BE2C (cell line): ENCODE measurements at places on chromosomes 7 and 10.

DNA sequence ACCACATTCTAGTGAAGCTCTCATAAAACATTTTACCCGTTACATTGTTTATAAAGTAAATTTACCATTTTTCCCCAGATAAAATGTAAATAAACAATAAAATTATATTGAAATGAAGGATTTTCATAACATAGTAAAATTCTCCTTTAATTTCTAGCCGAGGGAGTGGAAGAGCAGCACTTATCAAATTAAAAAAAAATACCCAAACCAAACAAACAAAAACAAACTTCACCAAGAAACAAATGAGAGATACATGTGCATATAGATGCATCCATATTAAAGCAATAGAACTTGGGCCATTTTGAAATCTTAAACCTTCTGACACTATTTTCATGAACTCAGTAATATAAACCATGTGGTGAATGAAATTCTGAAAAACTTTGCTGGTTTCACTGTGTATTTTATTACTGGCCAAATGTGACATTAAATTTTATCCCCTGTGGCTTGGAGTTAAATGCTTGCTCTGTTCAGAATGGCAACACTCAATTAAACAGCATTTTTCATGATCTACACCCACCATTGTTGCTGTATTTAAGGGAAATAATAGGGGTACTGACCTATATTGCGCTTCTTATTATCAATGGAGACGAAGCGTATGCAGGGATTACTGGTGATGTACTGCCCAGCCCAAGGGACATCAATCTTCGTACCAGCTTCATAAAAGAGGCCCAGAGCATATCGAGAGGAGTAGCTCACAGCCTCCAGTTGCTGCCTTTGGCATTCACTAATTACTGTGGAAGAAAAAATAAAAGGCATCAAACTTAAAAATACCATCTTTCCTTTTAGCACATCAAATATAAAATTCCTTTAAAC lies 220.9 kb downstream of the RNLS start:
- no peak for DNase-seq

- no peak for DNase-seq
Observed at GRCh38 chr7:18566829-18567228, 71.3 kb downstream of the HDAC9 start.

DNA sequence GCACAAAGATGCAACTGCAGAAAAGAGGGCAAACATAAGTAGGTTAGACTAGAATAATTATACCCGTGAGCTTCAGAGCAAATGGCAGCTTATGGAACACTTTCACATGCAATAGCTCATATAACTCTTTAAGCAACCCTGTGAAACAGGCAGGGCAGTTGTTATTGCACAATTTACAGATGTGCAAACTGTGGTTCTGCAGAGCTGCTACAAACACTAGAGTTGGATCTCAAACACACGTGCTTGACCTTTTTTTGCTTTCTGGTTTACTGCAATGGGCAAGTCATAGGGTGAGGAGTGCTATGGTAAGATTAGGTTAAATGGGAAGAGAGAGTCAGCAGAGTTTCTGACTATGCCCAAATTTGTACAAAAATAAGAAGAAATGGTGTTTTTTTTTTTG lies 610.8 kb downstream of the GATA3 start:
- DNase-seq: no peak

DNA sequence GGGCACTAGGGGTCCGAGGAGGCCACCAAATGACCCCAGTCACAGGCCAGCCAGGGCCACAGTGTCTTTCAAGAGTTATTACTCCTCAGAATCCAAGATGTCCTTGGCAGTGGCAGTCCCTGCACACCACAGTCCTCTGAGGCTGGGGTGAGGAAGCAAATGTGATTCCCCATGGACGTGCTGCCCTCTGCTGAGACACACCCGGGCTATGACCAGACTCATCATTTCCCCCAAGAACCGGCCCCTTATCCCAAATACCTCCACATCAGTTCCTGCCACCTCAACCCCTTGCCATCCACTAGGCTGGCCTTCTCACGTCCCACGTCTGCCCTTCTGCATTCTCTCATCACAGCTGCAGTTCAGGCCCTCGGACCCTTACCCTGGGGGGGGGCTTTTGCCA lies 5.0 kb downstream of the PRKAG2 start:
- DNase-seq: no peak

DNA sequence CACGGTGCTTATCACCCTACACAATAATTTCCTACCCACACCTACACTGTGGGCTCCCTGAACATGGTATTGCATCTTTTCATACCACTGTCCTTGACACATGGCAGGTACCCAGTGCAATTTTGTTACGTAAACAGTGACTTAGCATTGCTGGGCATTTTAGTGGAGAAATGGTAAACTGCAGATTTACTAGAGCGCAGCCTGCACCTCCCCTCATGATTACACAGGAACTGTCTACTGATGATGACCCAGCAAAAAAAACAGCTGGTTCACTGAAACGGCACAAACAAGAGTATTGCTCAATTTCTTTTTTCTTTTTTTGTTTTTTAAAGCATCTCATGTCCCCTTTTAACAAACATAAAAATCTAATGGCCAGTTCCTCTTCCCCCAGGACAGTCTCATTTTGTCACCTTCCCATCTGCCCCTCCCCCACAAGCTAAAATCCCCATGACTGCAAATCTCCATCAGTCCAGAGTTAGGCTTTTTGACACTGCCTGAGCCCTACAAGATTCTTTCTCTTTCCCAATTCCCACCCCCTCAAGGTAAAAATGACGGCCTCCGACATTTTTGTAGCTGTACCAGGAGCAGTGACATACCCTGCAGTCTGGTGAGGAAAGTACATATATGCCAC lies 2.8 kb downstream of the ZNF746 start:
- no peak for DNase-seq

- no peak for DNase-seq
Observed at GRCh38 chr7:134447383-134447782, 11.5 kb downstream of the AKR1B1 start.

GRCh38 chr10:119526621-119527592 lies 15.6 kb downstream of the RGS10 start:
- no peak for DNase-seq

GRCh38 chr10:71024490-71024889 lies 136.1 kb upstream of the PCBD1 start:
- DNase-seq: no peak
